ENCODE measurements at places on chromosomes 1 and 21.

GRCh38 chr1:207017615-207018559 lies 14.7 kb downstream of the C1orf116 start:
- DNase-seq = peak; percentile 55
- H3K27ac ChIP-seq = no peak overlapping the region
- H3K36me3 ChIP-seq = no peaks in the 10 kb centered on the region
- no peak overlapping the region for H3K4me3 ChIP-seq
- peaks cover 13% of the 10 kb centered on the region for H3K27me3 ChIP-seq

DNA sequence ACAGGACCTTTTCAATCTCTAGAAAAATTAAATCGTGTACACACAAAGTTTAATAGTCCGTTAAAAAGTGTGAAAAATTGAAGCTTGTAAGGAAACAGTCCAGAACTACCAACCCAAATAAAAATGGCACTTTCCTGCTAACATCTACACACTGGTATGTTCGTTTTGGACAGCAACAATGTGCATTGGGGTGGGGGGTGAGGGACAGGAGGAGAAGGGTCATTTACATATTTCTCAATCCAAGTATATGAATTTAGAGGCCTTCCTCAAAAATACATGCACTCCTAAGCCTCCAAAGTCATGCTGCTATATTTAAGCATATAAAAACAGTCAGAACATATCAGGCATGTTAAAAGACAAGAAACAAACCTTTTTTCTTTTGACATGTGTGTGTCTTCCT lies 2.5 kb downstream of the PPP1R15B start:
- peaks cover 17% of the 10 kb centered on the region for H3K4me1 ChIP-seq
- peak overlapping the region; percentile 99 for H3K27ac ChIP-seq
- peaks cover 40% of the 10 kb centered on the region for H3K36me3 ChIP-seq
- H3K4me3 ChIP-seq = peak overlapping the region; percentile 99
- no peaks in the 10 kb centered on the region for H3K27me3 ChIP-seq
- DNase-seq = no peak

- H3K4me1 ChIP-seq = no peaks in the 10 kb centered on the region
- DNase-seq = no peak
- H3K27ac ChIP-seq = no peak overlapping the region
- H3K4me3 ChIP-seq = no peak overlapping the region
- H3K27me3 ChIP-seq = no peaks in the 10 kb centered on the region
- peaks cover 5% of the 10 kb centered on the region for H3K36me3 ChIP-seq
These were observed 36.0 kb downstream of the RNU1-1 start for GRCh38 chr1:16478091-16478490.

- H3K27me3 ChIP-seq = no peaks in the 10 kb centered on the region
- no peaks in the 10 kb centered on the region for H3K4me1 ChIP-seq
- DNase-seq = no peak
- no peak overlapping the region for H3K4me3 ChIP-seq
These were observed 71.6 kb upstream of the SMYD2 start for GRCh38 chr1:214209260-214209808.

DNA sequence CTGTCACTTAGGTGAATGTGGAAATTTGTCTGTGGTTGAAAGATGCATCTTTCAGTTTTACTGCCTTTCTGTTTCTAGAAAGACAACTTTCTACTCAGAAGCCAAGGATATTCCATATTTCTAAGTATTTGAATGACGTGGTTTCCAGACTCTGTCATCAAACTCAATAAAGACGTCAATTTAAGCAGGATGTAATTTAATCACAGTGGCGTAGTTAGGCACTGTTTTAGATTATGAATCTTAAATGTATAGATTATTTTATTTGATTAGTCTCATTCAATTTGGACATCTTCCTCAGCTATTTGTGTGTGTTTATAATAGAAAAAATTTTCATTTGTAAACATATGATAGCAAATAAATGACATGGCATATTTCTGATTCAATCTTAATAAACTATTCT lies 298.9 kb downstream of the RYR2 start:
- no peaks in the 10 kb centered on the region for H3K4me1 ChIP-seq
- no peaks in the 10 kb centered on the region for H3K27me3 ChIP-seq
- H3K27ac ChIP-seq = no peak overlapping the region
- no peak for DNase-seq

DNA sequence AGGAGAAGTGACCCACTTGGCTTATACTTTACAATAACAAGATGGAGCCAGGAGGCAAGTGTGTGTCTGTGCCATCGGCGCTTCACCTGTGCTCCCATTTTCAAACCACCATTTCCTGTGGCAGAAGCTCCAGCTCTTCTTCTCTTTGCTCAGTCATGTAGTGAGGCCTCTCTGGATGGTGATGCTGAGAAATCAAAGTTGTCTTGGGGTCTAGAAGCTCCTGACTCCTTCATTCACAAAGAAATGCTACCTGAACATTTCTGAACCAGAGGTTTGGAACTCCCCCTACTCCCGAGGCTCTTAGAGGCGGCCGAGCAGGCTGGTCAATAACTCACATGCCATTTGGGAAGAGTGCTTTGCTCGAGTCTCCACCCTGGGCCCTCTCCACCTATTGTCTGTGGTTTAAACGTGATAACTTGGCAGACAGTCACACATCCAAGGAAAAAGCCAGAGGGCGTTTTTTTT lies 18.0 kb downstream of the SLAMF1 start:
- peaks cover 19% of the 10 kb centered on the region for H3K4me1 ChIP-seq
- no peaks in the 10 kb centered on the region for H3K36me3 ChIP-seq
- no peak overlapping the region for H3K27ac ChIP-seq
- DNase-seq = no peak
- H3K27me3 ChIP-seq = no peaks in the 10 kb centered on the region

GRCh38 chr1:209761011-209761635 lies 5.3 kb downstream of the TRAF3IP3 start:
- H3K4me1 ChIP-seq = no peaks in the 10 kb centered on the region
- DNase-seq = no peak
- no peaks in the 10 kb centered on the region for H3K36me3 ChIP-seq
- H3K27me3 ChIP-seq = no peaks in the 10 kb centered on the region
- H3K27ac ChIP-seq = no peak overlapping the region

DNA sequence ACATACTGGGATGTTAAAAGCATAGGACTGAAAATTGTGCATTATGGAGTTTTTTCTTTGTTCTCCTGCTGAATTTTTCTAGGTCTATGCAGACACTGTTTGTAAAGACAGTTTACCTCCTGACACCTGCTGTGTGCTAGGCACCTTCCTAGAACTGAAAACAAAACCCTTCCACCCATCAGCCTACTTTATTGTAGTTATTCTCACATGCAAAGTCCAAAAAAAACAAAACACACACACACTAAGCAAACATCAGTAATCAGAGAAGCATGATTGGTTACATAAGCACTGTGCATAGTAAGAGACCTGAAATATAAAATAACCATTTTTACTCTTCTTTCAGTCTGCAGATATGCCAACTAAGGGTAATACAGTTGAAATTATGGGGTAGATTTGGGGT lies 195.1 kb downstream of the CRB1 start:
- H3K27me3 ChIP-seq = no peaks in the 10 kb centered on the region
- no peak overlapping the region for H3K4me3 ChIP-seq
- no peaks in the 10 kb centered on the region for H3K36me3 ChIP-seq
- peaks cover 9% of the 10 kb centered on the region for H3K4me1 ChIP-seq
- no peak overlapping the region for H3K27ac ChIP-seq
- no peak for DNase-seq

- H3K4me1 ChIP-seq = peaks cover 4% of the 10 kb centered on the region
- H3K27ac ChIP-seq = no peak overlapping the region
- no peak overlapping the region for H3K4me3 ChIP-seq
- no peak for DNase-seq
- H3K36me3 ChIP-seq = peaks cover 69% of the 10 kb centered on the region
- H3K27me3 ChIP-seq = no peaks in the 10 kb centered on the region
These were observed 30.2 kb upstream of the EXOSC10 start for GRCh38 chr1:11129649-11130390.

GRCh38 chr1:88698764-88699163 lies 14.7 kb downstream of the PKN2 start:
- no peaks in the 10 kb centered on the region for H3K27me3 ChIP-seq
- no peak for DNase-seq
- peaks cover 16% of the 10 kb centered on the region for H3K4me1 ChIP-seq
- no peak overlapping the region for H3K27ac ChIP-seq
- no peak overlapping the region for H3K4me3 ChIP-seq

DNA sequence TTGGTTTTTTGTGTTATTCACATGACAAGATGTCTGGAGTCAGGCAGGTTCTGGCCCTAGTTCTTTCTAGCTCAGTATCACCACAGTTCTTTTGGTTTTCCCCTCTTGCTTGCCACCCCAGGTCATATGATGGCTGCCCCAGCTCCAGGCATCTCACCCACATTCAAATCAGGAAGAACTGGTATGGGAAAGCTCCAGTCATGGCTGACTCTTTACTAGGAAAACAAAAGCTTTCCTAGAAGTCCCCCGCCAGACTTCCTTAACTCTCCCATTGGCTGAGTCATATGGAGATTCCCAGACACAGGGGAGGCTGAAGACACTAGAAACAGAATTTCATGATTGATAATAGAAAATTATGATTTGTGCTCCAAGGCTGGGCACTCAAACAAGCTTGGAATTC lies 22.1 kb upstream of the EYA3 start:
- H3K4me3 ChIP-seq = no peak overlapping the region
- H3K27me3 ChIP-seq = no peaks in the 10 kb centered on the region
- no peaks in the 10 kb centered on the region for H3K4me1 ChIP-seq
- no peaks in the 10 kb centered on the region for H3K36me3 ChIP-seq
- H3K27ac ChIP-seq = no peak overlapping the region
- DNase-seq = no peak

All from A673 (cell line).